ENCODE measurements at places on chromosomes 13 and 19.

- DNase-seq = no peak
These were observed 110.3 kb upstream of the ABCC4 start for GRCh38 chr13:95411428-95412040.

DNA sequence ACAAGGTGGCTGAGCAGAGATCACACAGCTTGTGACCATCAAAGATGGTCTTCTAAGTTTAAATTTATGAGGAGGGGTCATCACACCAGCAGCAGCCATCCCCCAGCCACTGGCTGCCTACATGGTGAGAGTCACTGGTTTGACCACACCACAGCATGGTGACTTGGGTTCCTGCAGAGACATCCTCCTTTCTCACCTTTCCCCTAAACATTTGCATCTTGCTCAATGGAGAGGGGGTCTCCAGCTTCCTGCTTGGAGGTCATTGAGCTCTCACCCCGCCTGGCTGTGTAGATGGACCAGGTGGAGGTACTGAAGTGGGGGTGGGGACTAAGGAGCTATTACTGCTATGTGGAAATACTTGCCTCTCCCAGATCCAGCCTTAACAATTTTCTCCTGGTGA, 247.6 kb upstream of the ARGLU1 start:
- no peak for DNase-seq

- DNase-seq = no peak
These were observed 980 bp downstream of the BCKDHA start for GRCh38 chr19:41398598-41398997.

DNA sequence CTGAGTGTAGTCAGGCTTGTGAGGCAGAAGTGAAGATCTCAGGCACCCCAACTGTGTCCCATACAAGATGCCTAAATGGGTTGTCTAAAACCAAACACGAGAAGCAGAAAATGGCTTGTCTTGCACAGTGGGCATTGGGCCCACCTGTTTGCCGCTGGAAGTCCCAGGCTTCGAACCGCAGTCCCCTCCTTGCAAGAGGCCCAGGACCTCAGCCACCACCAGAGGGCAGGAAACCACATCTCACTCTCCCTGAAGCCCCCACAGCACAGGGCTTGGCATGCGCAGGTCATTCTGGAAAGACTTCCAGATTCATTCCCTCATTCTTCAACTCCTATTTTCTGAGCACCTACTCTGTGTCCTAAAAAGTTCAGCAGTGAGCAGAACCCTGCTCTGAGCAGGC, 973.7 kb downstream of the UQCRFS1 start:
- DNase-seq = no peak

DNA sequence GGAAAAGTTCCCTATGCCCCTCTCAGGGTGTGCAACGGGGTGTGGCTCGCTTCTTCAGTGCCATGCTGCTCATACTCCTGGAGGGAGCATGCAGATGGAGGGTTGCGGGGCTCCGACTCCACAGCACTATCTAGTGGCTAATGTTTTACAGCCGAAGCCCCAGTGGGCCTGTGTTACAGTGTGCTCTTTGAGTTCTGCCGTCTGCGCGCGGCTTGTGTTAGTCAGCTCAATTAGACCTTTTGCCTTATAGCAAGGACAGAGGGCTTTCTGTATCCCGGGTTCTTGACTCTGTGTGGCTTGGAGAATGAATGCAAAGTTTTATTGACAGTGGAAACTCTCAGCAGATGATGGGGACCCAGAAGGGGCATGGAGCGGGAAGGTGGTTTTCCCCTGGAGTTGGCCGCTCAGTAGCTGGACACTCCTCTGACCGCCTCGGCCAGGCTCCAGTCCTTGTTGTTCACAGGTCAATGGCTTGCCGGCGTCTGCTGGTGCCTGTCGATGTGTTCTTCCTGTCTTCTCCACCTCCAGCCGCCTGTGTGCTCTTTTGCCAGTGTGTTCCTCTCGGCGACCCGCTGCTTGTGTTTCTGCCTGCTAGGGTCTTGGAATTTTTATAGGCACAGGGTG, 383.4 kb downstream of the LMO7 start:
- no peak for DNase-seq

- DNase-seq = no peak
These were observed 36.6 kb downstream of the CEBPG start for GRCh38 chr19:33409906-33410685.

GRCh38 chr13:107585469-107586180, 629.7 kb downstream of the LIG4 start:
- no peak for DNase-seq

GRCh38 chr13:27504128-27504867, 53.9 kb upstream of the MTIF3 start:
- DNase-seq = no peak

DNA sequence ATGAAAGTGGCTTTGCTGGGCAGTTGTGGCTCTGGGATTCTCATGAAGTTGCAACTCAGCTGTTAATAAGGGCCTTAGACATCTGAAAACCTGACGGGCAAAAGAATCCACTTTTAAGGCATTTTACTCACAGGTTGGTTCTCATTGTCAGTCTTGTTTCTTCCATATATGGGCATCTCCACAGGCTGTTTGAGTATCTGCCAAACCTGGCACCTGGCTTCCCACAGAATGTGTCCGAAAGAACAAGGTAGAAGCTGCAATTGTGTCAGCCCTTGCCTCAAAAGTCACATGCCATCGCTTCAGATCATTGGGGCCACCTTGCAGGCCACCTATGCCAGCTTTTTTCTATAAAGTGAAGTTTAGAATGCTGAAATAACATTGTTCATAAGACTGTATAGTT, 102.4 kb downstream of the KCTD12 start:
- no peak for DNase-seq

- DNase-seq = no peak
These were observed 169.2 kb upstream of the IRS2 start for GRCh38 chr13:109955598-109955997.

DNA sequence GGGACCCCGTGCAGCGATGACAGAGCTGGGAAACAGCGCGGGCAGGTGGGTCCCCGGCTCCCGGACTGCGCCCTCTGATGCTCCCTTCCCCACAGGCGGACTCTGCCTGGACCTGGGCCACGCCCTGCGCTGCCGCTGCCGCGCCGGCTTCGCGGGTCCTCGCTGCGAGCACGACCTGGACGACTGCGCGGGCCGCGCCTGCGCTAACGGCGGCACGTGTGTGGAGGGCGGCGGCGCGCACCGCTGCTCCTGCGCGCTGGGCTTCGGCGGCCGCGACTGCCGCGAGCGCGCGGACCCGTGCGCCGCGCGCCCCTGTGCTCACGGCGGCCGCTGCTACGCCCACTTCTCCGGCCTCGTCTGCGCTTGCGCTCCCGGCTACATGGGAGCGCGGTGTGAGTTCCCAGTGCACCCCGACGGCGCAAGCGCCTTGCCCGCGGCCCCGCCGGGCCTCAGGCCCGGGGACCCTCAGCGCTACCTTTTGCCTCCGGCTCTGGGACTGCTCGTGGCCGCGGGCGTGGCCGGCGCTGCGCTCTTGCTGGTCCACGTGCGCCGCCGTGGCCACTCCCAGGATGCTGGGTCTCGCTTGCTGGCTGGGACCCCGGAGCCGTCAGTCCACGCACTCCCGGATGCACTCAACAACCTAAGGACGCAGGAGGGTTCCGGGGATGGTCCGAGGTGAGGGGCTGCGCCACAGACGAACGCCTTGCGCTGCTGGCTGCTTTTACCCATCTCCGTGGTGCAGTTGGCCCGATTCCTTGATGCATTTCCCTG, 7.8 kb upstream of the SELENOV start:
- peak; percentile 56 for DNase-seq

DNA sequence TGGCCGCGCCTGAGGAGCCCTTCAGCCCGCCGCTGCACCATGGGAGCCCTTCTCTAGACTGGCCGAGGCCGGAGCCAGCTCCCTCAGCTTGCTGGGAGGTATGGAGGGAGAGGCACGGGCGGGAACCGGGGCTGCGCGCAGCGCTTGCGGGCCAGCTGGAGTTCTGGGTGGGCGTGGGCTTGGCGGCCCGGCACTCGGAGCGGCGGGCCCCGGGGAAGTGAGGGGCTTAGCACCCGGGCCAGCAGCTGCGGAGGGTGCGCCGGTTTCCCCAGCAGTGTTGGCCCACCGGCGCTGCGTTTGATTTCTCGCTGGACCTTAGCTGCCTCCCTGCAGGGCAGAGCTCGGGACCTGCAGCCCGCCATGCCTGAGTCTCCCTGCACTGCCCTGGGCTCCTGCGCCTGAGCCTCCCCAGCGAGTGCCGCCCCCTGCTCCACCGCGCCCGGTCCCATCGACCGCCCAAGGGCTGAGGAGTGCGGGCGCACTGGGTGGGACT, 1890.0 kb upstream of the PCDH20 start:
- no peak for DNase-seq

GRCh38 chr19:52993342-52994178, 20.2 kb upstream of the ERVV-1 start:
- DNase-seq = peak; percentile 83

- no peak for DNase-seq
These were observed 3.4 kb upstream of the USF2 start for GRCh38 chr19:35265126-35265899.

GRCh38 chr13:95893861-95894260, 159.3 kb downstream of the UGGT2 start:
- DNase-seq = no peak

- no peak for DNase-seq
These were observed 59.9 kb upstream of the ZNF85 start for GRCh38 chr19:20863176-20863575.

- no peak for DNase-seq
These were observed 22.4 kb upstream of the ARHGEF18 start for GRCh38 chr19:7326105-7326877.

DNA sequence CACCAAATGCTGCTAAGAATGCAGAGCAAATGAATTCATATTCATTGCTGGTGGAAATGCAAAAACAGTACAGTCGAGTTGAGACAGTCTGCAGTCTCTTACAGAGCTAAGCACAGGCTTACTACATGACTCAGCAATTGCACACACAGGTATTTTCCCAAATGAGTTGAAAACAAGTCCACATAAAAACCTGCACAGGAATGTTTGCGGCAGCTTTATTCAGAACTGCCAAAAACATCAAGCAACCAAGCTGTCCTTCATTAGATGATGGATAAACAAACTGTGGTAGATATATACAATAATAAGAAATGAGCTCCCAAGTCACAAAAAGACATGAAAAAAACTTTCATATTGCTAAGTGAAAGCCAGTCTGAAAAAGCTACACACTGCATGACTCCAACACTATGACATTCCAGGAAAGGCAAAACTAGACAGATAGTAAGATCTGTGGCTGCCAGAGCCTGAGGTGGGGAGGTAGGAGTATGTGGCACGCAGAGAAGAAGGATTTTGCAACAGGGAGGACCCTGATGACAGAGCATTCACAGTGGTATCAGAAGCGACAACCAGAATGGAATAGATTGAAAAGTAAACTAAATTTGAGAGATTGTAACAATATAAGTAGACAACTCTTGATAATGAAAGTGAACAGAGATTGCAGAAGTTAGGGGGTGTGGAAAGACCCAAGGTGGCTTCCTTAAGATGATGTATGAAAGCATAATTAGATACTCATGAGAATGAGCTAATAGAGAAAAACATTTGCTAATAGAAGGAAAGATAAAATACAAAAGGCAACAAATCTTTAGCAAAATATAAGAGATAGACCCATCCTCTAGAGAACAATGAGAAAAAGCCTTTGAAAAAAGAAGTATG, 52.7 kb downstream of the TSC22D1 start:
- DNase-seq = no peak

DNA sequence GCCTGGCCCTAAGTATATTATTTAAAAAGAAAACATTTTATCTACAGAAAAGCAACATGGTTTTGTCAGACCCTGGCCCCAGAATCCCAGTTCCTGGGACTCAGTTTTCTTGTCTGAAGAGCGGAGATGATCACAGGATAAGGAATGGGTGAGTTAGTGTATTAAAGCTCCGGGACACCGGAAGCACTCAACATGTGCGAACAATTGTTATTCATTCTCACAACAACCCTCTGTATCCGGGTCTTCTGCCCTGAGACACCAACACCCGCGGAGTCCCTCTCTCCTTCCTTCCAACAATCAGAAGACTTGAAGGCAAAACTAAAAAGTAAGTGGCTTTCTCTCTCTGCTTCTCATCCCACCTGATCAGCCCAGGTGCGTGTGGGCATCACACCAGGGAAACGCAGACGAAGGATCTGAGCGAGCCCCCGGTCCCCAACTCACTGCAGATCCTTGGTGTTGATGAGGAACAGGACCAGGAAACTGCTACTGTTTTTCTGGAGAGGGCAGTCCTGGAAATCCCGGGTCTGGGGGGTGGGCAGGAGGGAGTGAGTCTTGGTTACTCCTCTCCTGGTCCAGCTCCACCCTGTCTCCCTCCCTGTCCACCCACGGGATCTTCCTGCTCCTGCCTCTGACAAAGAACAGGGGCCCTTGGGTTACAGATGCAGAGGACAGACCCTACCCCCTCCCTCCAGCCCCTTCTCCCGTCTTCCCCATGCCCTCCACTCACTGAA, 2.0 kb downstream of the GPR108 start:
- DNase-seq = no peak

DNA sequence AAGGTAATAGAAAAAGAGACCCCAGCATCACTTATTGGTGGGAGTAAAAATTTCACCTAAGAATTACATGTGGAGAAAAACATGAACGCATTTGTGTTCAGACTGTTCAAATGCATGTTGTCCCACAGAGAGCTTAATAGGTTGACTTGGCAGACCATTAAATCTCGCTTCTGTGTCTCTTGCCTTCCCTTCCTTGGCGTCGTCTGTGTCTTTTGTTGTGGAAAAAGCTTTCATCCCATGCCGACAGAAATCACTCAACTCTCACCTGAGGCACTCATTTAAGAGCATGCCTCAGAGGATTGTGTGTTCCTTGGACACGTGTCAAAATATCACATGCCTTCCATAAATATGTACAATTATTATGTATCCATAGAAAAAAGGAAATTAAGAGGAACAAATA, 24.4 kb upstream of the CACNA1A start:
- DNase-seq = no peak
